ENCODE measurements at places on chromosomes 5 and 9.
A peak's percentile ranks its signal among the peaks of the same experiment; 100 is the strongest.

DNA sequence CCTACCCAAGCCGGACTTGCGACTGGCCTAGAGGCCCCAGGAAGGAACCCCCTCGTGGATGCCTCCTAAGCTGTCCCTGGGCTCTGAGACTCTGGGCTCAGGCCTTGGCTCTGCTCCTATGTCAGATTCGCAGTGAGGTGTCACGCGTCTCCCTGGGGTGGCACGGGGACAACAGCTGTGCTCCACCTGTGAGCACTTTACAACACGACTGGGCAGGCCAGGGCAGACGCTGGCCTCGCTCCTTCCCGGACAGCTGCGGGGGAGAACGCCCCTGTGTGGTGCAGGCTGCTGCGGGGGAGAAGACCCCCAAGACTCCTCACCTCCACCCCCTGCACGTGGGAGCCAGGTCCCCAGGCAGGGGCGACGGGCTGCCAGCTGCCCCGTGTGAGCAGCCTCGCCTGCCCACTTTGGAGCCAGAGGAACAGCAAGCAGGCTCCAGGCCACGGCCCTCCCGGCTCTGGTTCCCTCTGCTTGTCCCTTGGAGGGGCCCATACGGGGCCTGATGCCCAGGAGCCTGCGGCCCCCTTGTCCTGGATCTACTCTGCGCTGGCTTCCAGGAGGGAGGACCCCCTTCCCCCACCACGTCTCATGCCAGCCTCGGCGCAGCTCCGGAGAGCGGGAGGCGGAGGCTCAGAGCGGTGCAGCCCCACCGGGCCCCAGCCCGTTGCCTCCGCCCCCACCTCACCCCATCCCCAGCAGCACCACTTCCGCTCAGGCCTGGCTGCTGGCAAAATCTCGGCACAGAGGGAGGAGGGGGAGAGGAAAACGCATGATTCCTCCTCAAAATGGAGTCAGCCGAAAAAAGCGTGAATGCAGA, 36.0 kb downstream of the SARDH start:
- peak; percentile 70 for DNase-seq

GRCh38 chr5:54463713-54464112, 8.2 kb downstream of the HSPB3 start:
- DNase-seq = no peak

DNA sequence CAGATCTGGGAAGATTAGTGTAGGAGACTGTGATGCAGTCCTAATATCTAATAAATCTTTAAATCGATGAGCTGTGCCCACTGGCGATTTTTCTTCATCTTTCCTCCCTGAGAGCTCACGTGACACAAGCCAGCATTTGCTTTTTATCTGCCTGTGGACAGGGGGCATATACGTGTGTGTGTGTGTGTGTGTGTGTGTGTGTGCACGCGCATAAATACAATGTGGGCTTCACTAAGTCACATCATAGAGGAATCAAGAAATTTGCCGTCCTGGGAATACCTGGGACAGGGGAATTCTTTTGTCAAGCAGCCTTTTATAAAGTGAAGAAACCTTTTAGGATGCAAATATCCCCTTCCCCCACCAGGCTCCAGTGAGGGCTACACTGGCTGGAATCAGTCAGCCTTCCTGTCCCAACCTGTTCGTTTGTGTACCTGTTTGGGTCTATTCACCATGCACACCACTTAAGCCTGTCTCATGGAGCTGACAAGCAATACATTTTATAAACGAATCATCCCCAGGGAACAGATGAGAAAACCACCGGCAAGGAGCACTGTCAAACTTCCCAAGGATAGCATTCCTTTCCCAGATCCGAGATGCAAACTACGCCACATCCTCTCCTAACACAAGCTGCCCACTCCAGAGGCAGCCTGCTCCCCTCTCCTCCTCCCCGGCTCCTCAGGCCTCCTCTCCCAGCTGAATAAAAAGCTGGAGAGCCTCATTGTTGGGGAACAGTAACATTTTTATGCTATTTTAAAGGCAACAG, 2.7 kb downstream of the EPB41L4B start:
- DNase-seq = no peak

GRCh38 chr9:97519441-97519970, 18.0 kb downstream of the TMOD1 start:
- no peak for DNase-seq

- DNase-seq = no peak
These were observed 41.5 kb upstream of the NOTCH1 start for GRCh38 chr9:136587145-136587943.

DNA sequence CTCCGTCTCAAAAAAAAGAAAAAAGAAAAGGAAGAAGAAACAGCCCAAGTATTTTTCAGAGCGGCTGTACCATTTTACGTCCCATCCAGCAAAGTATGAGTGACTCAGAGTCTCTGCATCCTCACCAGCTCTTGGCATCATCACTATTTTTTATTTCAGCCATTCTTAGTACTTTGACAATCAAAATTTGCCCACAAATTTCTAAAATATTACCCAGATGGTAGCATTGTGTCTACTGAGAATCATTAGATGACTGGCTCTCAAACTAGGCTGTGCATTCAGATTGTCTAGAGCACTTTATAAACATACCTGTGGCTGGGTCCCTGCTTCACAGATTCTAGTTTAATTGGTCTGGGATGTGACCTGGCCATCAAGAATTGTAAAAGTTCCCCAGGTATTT, 21.6 kb upstream of the MELK start:
- DNase-seq = no peak

GRCh38 chr9:99201603-99202002, 20.1 kb downstream of the ALG2 start:
- no peak for DNase-seq

GRCh38 chr9:112532427-112532826, 45.8 kb downstream of the KIAA1958 start:
- DNase-seq = no peak

GRCh38 chr5:93724791-93725190, 16.6 kb downstream of the POU5F2 start:
- no peak for DNase-seq

DNA sequence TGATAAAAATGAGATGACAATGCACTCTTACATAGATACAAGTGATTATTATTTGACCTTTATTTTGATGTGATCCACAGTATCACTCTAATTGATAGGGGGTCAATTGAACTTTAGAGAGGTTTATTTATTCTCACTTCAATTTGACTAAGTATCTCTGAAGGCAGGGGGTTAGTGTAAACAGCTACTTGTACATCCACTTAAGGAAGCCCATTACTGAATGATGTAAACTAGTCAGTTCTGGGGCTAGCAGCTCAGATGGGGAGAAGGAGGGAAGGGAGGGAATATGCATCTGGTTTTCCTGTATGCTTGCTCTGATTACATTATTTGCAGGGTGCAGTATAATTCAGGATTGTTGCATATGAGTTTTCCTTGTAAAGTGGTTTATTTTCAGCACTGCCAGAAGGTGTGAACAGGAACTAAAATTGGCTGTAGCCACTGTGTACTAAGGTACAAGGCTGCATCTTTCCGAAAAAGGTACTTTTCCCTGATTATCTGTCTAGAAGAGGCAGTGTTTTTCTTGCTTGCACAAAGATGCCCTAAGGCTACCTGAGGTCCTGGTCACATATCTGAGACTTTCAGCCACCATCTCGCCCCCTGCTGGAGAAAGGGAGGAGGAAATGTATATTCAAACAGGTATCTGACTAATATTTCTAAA, 51.2 kb downstream of the MRPS27 start:
- DNase-seq = peak; percentile 7

DNA sequence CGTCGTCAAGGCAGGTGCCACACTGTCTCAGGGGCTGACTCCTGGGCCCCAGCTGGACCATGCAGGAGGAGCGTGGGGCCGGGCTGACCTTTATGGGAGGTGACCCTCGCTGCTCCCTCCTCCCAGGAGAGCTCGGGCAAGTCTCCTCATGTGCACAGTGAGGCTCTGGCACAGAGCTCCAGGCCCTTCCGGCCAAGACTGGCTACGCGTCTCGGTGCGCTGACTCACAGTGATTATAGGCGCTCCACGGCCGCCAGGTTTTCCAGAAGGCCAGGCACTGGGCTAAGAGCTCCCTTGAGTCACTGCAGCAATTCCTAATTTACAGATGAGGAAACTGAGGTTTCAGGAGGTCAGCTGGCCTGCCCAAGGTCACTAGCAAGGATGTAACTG, 47.4 kb downstream of the VAV2 start:
- no peak for DNase-seq

DNA sequence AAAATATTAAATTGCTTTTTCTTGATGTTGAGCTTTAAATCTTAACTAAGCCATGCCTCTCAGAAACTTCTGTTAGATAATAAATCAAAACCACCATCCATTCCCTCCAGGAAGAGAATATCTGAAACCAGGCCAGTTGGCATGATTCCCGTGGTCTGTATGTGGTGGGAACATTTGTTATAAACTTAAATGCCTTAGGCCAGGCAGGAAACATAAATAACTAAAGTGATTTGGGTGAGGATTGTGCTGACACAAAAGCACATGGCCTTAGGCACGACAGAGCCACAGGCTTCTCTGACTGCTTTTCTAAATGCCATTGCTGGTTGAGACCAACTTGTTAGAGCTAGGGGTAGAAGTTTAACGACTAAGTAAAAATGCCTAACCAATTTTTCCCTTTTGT, 255.9 kb downstream of the GABRG2 start:
- DNase-seq = no peak

DNA sequence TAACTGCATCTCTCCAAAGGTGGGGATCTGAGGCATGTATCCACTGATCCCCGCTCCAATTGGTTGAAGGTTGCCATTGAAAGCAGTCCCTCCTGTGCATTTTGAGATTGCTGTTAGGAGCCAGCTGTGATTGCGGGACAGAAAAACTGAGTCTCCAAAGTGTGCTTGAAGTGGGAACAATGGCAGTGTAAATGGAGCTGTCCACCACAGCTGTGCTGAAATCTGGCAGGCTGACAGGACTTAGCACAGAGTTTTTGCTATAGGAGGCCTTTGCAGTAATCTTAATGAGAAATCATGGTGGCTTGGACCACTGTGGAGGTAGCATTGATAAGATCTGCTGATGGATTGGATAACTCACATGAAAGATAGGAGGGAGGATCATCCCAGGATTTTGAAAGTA, 3.3 kb downstream of the RNF20 start:
- DNase-seq = no peak

- DNase-seq = no peak
These were observed 72.7 kb upstream of the SPATA31D4 start for GRCh38 chr9:81855538-81855937.

DNA sequence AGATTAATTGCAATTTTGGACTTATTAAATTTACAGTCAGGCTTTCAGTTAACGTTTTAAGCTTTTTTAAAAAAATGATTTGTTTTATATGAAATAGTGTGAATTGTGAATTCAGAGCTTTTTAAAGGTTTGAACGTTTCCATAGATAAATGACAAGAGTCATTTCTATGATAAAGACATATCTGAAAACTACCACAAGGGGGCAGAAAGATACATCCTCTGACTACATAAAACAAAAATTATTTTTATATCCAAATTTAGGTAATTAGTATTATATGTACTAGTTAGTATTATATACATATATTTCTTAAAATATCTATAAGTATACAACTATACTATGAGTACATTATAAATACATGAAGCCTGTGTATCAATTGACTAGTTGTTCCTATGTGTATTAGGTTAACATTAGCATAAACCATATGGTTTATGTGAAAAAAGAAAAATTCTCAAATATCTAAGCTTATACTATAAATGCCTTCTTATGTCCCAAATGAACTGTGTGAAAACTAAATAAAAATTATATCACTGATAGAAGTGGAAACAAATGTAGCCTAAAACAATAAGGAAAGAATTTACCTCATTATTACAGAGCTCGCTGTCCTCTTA, 155.2 kb downstream of the MEF2C start:
- DNase-seq = no peak

DNA sequence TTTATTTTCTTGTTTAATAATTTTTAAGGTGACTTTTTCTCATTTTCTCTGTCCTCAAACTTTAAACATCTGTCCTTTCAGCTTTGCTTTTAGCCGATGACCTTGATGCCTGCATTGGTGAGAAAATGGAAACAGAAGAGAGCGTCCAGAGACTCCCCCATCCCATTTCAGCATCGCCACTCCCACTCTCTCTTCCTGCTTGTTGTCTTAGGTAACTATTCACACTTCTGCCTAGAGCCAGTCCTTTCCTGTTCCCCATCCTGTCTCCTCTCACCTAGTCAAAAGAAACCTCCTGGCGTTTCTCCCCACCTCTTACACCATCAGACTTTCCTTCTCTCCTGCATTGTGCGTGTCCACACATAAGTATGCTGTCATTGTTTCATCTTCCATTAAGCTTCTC, 124.6 kb downstream of the MAST4 start:
- no peak for DNase-seq

DNA sequence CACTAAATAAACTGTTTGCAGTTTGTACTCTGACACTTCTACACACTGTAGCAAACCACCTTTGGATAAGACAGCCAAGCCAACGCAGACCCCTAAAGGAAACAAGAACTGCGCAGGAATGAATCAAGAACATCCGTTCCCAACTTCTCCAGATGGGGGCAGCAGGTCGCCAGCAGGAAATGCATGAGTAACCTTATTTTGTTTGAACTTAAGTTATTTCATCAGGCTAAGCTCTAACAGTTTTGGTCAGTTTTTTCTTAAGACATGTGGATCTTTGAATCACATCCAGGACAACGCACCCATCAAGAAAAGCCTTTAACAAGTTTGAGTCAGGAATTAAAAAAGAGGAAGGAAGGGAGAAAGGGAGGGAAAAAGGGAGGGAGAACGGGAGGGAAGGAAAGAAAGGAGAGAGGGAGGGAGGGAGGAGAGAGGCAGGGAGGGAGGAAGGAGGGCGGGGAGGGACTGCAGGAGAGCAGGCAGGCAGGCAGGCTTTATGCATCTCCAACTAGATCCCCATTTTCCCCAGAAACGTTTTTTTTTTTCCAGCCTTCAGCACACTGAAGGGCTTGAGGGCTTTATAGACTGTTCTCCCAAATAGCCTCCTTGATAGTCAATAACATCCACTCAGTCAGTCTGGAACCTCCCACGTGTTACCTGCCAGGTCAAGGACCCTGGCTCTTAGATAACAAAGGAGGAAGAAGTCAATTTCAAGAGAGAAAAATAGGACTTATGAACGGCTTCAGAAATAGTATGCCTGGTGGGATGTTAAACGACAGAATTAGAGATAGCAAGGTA, 22.2 kb downstream of the BHMT start:
- peak; percentile 57 for DNase-seq

DNA sequence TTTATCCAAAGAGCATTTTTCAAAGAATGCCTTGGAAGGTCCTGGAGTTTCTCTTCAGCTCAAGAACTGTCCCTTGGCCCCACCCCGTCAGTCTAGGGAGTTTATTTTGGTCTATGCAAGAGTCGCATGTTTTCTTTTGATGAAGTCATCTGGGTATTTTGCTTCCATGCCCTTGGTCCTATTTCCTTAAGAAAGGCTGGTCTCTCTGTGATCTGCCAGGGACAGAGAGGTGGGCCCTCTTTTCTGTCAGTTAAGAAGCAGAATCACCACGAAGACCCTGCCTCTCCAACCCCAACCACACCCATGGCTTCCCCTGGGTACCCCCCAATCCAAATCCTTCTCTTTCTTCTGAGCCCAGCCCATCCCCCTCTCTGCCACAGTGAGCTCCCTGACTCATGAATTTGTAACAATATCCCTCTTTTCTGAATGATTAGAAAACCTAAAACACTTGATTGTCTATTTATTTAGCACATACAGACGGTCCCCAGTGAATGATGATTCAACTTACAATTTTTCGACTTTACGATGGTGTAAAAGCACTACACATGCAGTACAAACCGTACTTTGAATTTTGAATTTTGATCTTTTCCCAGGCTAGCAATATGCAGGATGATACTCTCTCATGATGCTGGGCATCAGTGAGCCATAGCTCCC, 163.5 kb upstream of the ADRA1B start:
- no peak for DNase-seq
